CD4-positive, alpha-beta T cell treated with Interleukin-2 at 100 ng/mL for 4 hours (primary cell): ENCODE measurements at places on chromosomes 4 and X.

GRCh38 chr4:48651914-48652313 is 128.2 kb downstream of the FRYL start:
- DNase-seq, result no peak

DNA sequence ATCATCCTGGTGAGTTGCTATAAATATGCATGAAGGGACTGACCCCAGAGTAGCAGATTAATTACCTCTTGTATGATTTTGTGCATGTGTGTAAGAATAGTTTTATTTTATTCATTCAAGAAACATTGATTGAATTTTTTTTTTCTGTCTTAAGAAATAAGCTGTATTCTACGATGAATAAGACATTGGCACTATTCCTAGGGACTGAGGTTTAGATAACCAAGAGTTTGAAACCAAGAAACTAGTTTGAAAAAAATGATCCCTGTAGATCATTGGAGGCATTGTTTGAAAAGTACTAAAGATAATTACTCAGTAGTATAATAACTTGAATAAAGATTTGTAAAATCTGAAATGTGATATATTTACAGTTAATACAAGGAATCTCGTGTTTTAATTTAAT is 1086.9 kb downstream of the PCDH7 start:
- no peak for DNase-seq

- no peak for DNase-seq
These were observed 1535.4 kb upstream of the ADGRL3 start for GRCh38 chr4:59664771-59665170.

- DNase-seq, result no peak
These were observed 145.2 kb upstream of the SCML1 start for GRCh38 chrX:17592117-17592516.

- DNase-seq, result peak; percentile 4
These were observed 42.4 kb downstream of the DCUN1D4 start for GRCh38 chr4:51885363-51885762.

DNA sequence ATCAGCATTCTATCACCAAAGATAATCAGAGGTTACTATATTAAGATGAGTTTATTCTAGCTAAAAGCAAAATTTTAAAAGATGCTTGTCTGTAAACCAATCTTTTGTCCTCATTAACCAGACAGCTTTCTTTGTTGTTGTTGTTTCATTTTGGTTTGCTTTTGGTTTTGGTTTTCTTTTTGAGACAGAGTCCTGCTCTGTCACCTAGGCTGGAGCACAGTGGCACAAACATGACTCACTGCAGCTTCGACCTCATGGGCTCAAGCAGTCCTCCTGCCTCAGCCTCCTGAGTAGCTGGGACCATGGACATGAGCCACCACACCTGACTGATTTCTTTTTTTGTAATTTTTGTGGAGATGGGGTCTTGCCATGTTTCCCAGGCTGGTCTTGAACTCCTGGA is 102.9 kb downstream of the COX18 start:
- DNase-seq, result no peak

GRCh38 chr4:92074839-92075238 is 228.9 kb upstream of the GRID2 start:
- no peak for DNase-seq

GRCh38 chrX:133045986-133046385 is 50.9 kb downstream of the USP26 start:
- DNase-seq, result no peak

DNA sequence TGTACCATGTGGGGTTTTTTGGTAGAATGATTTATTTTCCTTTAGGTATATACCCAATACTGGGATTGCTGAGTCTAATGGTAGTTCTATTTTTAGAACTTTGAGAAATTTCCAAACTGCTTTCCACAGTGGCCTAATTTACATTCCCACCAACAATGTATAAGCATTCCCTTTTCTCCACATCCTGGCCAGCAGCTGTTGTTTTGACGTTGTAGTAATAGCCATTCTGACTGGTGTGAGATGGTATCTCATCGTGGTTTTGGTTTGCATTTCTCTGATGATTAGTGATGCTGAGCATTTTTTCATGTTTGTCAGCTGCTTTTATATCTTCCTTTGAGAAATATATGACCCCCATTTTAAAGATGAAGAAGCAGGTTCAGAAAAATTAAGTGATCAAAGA is 153.7 kb downstream of the CBR4 start:
- DNase-seq, result no peak

- DNase-seq, result no peak
These were observed 83.2 kb downstream of the CPE start for GRCh38 chr4:165462009-165462408.

DNA sequence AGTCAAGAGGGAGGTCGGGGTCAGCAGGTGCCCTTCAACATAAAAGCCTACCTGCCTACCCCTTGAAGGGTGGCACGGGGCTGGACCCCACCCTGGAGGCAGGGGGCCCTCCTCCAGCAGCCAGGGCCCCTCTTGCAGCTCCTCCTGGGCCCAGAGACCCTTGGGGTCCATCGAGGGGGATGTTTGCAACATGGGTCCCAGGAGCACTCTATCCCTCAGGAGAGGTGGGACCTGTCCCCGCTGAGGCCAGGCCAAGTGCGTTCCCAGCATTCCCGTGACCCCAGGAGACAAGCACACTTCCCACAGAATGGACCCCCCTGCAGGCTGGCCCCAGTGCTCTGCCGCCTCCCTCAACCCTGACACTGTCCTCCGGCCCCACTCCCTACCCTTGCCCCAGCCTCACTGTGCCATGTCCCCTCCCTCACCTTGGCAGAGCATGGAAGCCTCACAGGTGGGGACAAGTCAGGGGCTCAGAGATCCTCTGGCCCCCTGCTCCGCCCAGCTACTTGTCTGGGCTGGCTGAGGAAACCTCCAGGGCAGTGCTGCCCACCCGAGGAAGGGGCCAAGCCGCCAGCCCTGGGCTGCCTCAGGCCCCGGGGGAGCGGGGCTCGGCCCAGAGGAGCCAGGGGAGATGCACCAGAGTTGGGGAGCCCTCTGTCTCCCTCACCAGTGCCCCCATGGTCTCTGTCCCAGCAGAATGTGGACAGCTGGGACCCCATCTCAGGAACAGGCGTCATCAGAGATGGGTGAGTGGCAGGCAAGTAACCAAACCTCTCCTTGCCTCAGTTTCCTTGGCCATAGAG is 2.2 kb downstream of the MXD4 start:
- DNase-seq, result no peak

- no peak for DNase-seq
These were observed 322.2 kb downstream of the IQCM start for GRCh38 chr4:149493492-149493891.

DNA sequence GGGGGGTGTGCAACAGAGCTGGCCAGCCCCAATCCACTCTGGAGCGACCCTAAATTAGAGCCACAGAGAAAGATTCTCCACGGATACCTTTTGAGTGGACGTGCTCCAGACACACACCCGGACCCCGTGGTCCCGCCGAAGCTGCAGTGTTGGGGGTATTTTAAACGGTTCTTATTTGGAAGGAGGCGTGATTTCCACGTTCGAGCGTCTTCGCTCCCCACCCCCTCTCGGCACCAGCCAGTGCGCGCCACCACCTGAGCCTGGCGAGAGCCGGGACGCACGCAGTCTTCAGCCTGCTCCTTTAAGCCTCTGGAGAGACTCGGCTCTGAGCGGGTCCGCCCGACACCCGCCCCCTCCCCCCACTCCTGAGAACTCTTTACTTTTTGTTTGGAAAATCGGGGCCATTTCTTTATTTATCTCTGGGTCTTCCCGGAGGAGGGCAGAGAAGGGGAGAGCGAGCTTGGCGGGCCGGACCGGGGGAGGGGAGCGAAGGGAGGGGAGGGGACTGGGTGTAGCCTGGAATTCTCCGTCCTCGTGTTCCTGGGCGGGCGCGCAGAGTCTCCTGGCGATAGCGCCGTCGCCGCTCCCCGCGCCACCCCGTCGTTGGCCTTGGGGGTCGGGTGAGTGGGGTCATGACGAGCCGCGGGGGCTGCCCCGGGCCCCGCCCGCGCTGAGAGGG is 668 bp upstream of the PTCHD1 start:
- no peak for DNase-seq

DNA sequence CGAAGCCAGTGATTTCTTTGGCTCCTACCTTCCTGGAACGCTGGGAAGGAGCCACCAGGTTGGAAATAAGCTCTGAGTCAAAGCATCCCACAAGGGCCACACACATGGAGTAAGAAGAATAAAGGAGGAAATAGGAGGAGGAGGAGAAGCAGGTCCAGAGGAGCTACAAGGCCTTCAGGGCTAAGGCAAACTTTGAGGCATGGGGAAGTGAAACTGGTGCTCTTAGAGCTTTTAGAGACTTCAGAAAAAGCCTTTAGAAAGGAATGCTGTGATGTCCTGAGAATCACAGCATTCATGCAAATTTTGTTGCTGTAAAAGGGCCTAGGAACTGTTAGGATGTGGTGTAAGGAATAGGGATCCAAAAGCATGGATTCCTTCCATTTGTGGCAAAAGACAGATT is 135.9 kb upstream of the ARHGEF9 start:
- DNase-seq, result no peak

GRCh38 chr4:130955520-130955919 is 1859.6 kb downstream of the C4orf33 start:
- no peak for DNase-seq

GRCh38 chr4:88159229-88159725 is 838 bp upstream of the ABCG2 start:
- no peak for DNase-seq

DNA sequence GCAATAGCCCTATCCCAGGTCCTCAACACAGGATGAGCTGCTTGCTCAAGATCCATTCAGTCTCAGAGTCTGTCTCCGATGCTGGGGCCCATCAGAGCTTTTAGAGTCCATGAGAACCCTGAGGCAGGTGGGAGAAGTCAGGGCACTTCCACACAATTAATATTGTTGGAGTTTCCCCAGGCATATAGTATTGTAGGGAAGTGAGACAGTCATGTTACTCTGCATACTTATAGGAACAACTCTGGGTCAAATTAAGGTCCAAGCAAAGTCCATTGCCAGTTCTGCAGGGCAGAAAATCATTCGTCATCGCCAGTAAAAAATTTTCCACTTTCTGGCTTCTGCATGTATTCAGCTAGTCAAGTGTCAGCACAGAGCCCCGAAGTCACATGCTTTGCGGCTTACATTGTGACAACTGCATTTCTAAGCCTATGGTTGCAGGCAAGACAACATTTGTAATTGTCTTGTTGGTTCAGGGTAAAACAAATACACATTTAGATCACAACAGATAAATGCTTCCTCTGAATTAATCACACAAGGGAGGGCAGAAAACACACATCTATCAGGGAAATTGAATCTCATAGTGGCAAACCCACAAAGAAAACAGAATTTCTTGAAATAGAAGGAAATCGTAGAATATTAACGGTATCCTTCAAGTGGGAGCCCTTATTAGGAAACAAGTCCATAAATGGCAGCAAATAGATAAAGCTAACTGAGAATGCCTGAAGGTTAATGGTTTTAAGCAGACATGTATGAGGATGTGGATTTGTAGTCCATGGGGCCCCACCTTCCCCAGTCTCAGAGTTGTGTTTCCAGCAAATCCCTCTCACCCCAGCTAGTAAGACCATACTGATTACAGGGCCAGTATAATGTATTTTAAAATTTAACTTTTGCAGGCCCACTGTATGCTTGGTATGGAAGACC is 412.1 kb upstream of the RASGEF1B start:
- DNase-seq, result no peak

- no peak for DNase-seq
These were observed 17.8 kb upstream of the EDNRA start for GRCh38 chr4:147463065-147463464.

DNA sequence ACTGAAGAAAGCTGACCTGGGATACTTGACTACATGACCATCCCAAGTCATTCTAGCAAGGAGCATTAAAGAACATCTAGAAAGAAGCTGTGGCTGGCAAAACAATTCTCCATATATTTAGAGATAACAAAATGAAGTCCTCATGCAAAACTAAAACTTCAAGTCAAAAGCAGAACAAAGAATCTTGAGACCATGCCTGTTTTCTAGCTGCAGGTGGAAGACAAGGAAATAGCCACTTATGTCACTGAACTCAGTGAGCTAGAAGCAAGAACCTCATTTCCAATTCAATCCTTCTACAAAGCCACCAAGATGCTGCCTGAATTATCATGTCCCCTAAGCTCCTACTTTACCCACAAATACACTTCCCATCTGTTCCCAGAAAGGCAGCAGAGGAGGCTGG is 13.8 kb downstream of the USP46 start:
- DNase-seq, result no peak

DNA sequence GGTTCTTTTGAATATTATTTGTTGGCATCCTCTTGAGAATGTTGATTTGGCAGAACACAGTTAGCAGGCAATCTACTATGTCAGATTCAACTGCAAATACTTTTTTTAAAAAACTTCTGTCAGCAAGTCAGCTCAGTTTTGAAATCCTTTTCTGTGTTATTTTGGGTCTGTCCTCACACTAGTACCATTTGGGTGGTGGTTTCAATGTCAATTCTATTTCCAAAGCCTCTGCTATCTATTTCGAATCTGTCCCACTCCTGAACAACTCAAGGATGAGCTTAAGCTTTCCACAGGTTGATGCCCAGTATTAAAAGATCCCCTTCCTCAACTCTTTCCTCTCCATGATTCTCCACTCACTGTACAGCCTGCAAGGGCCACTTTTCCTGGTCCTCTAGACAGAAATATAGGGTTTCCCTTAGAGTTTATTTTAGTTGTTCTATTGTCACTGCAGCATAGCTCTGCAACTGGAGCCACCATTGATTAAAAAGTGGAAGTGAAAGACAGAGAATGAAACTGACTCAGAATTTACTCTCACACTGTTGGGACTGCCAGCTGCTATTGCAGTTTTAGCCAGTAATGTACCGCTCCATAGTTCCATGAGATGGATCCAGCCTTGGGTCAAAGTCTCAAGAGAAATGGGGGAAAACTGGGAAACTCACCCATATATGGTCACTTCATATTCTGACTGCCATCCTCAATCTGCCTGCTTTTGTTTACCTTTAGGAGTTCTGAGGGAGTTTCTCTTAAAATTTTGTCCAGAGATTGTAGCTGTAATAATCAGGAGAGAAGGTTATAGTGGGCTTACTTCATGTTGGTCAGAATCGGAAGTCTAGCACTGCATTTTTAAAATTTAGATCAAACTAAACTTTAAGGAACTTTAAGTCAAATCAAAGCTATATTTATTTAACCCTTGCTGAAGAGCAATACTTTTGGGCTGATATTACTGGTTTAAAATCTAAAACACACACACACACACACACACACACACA is 14.6 kb downstream of the HDX start:
- DNase-seq, result no peak
